Heart left ventricle (tissue), 16 donors: ENCODE measurements at places on chromosomes 2 and 18. TPM values are rescaled to one million over a fixed set of nuclear protein-coding genes. Genes with fewer than 3 reads are reported as not detected.

DNA sequence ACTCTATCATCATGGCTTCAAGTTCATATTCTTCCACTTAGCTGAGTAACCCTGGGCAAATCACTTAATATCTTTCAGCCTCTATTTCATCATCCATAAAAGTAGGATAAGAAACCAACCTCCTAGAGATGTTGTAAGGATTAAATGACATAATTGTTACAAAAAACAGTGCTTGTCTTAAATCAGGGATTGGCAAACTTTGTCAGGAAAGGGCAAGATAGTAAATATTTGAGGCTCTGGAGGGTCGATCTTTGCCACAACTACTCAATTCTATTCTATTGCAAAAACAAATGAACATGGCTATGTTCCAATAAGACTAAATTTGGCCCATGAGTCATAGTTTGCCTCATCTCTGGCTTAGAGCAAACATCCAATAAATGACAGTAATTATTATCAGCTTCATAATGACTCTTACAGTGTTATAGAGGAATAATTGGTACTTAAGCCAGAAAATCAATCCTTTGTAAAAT is 184.7 kb downstream of the SATB2 start:
- DNase-seq, result no peak

DNA sequence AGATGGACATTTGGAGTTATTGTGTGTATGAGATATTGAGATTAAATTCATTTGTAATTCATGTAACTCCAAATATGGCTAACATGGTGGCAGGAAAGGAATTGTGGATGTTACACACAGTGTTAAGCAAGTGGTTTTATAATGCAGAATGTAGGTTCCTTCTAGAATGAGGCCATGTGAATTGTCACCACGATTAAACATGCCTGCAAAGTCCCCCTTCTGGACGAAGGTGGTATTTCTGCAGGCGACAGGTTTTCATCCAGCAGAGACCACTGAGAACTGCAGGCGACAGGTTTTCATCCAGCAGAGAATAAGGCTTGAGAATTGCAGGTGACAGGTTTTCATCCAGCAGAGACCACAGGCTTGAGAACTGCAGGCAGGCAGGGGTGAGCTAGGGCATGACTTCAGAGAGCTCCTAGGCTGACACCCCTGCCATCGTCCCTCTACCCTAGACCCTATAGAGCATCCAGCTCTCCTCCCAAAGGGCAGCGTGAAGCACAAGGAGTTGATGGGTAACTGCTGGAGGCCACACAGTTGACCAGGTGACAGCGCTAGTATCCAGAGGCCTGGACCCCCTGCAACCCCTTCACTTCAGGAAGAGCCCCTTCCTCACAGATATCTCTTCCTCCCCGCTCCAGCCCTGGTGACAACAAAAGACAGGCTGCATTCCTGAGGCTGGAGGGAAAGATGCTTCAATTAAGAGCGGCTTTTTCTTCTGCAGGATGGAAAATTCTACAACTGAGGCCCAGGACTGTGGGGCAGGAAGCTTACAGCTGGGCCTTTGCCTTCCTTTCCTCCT is 175.8 kb downstream of the LOXHD1 start:
- peak; percentile 26 for DNase-seq

DNA sequence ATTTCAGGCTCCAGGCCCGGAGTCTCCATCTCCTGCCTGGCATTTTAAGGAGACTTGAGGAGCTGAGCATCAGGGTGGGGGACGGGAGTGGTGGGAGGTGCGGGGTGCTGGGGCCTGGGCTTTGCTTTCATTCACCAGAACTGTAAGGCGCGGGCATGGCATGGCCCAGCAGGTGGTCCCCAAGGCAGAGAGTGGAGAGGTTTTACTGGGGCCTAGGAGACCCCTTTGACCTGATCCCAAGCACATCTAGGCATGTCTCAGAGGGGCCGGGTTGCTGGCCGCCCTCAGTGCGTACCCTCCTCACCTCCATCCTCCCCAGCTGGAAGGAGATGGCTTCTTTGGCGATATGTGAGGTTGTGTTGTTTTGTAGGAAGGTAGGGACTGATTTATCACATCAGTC is 172.5 kb downstream of the KLHL29 start:
- DNase-seq, result peak; percentile 12

GRCh38 chr2:23698721-23699579 is 228.0 kb downstream of the ATAD2B start:
- DNase-seq, result peak; percentile 30

Gene SLC30A3
- total RNA-seq, result 18.1 TPM

Gene RNF103
- total RNA-seq, result 64.0 TPM

DNA sequence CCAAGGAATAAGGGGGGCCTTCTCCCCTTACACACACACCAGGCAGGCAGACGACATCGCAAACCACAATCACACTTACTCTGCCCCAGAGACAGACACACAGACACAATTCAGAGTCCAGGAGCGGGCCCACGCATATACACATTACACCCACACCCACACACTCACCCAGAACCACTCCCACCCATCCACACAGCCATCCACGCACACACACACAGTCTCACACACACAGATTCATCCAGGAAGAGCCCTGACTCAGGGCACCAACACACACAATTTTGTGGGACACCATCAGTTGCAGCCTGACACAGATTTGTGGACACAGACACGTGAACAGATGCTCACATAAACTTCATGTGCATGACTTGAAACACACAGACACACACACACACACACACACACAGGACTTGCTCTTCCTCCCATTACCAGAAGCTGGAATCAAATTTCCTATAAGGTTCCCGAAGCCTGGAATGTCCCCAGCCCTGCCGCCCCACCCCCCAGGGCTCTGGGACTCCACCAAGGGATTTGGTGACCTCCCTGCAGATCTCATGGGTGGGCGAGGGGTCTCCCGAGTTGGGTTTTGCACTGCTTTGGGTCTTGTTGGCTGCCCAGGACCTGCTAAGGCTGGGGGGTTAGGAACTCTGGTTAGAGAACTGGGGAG is 23.5 kb downstream of the TNS1 start:
- no peak for DNase-seq

- DNase-seq, result no peak
Observed at GRCh38 chr2:219695145-219695709, 67.8 kb downstream of the SLC4A3 start.

Gene KIF5C
- total RNA-seq, result 0.22 TPM

GRCh38 chr2:232870018-232870765 is at the start of gene SNORC:
Gene SNORC, plus strand, starts transcription at chr2:232870264. Its CDS starts 78 bp downstream, at chr2:232870342.
- DNase-seq, result no peak

Gene TUBB8B
- total RNA-seq, result not detected
